Hippocampal formation (tissue), 2 donors: ENCODE measurements at places on chromosomes 1 and 21.
A peak's percentile ranks its signal among the peaks of the same experiment; 100 is the strongest.

DNA sequence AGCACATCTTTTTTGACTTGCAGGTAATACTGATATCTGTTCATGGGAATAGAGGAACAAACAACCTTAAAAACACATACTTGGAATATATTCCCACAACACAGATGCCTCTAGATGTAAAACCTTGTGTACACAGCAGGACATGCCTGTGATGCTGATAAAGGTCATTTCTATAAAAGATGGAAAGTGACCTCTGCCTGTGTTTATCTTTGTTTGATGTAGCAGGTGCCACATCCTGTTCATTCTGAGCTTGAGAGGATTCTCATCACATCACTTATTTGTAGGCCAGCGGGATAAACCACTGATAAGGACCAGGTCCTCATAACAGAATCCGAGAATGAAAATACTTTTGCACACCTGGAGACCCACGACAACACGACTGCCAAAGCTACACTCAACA, 133.7 kb downstream of the SMYD2 start:
- DNase-seq, result no peak

GRCh38 chr1:183570451-183570850, 19.8 kb downstream of the NCF2 start:
- DNase-seq, result no peak

DNA sequence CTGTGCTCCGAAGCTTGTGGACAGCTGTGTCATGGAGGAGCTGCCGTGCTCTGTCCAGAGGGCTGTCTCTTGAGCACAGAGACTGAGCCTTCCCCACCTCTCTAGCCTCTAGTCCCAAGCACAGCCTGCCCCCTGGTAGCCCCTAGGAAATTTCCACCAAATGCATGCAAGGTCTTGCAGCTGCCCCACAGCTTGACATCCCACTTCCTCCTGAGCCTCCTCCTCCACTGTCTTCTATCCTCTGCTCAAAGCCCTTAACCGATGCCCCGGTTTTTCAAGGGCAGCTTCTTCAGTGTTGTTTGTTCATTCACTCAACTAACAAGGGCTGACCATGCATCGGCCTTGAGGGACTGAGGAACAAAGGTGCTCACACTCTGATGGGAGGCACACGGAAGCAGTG, 20.6 kb upstream of the PROK1 start:
- DNase-seq, result no peak

GRCh38 chr1:31505911-31506497, 70.3 kb upstream of the TINAGL1 start:
- DNase-seq, result no peak

DNA sequence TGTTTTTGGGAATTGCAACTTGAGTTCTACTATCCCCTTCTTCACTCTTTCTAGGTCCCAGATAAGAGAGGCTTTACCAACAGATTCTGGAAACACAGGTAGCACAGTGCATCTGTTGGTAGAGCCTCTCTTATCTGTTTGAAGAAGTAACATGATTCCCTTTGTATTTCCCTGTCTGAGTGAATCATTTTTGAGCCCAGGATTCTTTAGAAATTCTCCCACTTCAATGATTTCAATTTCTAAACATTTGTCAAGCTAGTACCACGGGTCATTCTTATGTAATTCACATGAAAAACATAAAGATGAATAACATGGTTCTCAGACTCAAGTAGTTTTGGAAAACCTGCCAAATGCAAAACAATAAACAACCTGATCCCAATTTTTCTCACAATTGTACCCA, 72.0 kb upstream of the DUSP10 start:
- DNase-seq, result no peak

DNA sequence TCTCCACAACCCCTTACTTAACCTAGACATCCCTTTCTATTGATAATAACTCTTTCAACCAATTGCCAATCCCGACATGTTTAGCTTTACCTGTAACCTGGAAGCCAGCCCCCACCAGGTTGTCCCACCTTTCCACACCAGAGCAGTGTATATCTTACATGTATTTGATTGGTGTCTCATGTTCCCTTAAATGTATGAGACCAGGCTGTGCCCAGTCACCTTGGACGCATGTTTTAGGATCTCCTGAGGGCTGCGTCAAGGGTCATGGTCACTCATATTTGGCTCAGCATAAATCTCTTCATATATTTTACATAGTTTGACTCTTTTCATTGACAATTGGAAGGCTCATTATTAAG, 5.3 kb upstream of the SLC19A1 start:
- no peak for DNase-seq

DNA sequence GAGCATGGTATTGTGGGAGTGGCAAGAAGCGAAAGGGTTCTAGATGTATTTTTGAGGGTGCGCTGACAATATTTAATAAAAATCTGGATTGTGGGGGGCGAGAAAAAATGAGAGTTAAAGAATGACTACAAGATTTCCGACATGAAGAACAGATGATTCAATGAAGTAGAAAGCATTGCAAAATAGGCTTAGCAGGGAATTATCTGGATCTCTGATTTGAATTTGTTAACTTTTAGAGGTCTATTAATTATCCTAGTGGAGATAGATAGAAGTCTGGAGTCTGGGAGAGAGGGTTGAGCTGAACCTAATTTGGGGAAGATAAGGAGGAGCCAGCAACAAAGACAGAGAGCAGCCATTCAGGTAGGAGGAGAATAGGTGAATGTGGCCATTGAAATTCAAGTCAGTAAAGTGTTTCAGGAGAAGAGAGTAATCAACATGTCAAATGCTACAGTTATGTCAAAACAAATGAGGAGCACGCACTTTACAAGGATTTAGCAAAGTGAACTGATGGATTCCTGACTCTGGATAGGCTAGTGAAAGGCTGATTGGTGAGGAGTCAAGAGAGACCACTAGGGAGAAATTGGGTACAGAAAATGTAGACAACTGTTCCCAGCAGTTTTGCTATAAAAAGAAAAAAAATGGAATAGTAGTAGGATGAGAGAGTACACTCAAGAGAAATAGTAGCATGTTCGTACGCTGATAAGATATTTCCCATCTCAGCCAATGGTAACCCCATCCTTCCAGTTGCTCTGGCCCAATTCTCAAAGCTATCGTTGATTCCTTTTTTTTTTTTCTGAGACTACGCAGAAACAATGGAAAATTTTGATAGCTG, 393.2 kb upstream of the CXADR start:
- no peak for DNase-seq

GRCh38 chr1:29686012-29686930, 449.9 kb downstream of the PTPRU start:
- no peak for DNase-seq

- no peak for DNase-seq
Observed at GRCh38 chr1:168613691-168614231, 37.4 kb downstream of the XCL1 start.

DNA sequence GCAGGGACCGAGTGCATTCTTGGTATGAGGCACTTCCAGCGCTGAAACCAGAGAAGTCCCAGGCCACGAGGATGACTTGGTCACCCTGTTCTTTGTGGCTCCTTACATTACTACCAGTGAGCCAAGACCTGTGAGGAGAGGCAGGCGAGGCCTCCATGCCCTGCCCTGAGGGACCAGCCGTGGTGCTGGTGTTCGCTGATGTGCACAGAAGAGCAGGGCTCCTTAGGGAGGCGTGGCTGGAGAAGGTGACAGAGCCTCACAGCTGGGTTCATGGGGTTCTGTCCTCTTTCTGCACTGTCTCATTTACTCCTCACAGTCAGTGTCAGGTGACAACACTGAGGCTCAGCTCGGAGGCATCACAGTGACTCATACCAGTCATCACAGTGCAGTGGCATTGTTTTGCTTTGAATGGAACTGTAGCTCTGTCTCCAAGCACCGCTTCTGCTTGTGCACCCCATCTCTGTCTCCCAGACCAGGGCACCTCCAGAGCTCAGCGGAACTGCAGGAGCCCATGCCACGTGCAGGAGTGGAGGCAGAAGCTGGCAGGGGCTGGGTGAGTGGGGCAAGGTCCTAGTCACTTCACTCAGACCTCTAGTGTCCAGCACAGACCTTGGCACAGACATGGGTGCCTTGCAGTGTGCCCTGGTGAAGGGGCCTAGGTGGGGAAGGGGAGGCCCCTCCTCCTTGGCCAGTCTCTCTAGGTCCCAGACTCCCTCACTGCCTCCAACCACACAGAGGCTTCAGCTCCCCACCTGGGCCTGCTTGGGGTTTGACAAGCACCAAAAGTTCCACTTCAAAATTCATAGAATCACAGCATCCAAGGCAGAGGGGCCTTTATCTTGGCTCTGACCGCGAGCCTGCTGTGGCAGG, 310.9 kb downstream of the MATN1 start:
- no peak for DNase-seq

DNA sequence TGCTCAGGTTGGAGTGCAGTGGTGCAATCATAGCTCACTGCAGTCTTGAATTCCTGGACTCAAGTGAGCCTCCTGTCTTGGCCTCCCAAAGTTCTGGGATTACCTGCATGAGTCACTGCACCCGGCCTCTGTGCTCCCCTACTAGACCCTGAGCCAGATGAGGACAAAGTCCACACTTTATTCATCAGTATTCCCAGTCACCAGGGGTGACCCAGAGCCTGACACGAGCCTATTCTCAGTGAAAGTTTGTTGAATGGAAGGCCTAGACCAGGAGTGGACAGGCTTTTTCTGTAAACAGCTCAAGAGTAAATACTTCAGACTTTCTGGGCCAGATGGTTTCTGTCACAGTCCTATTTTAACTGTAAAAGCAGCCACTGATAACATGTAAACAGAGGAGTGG, 68.2 kb downstream of the MAB21L3 start:
- no peak for DNase-seq

GRCh38 chr1:64940025-64940424, 26.3 kb downstream of the JAK1 start:
- no peak for DNase-seq

DNA sequence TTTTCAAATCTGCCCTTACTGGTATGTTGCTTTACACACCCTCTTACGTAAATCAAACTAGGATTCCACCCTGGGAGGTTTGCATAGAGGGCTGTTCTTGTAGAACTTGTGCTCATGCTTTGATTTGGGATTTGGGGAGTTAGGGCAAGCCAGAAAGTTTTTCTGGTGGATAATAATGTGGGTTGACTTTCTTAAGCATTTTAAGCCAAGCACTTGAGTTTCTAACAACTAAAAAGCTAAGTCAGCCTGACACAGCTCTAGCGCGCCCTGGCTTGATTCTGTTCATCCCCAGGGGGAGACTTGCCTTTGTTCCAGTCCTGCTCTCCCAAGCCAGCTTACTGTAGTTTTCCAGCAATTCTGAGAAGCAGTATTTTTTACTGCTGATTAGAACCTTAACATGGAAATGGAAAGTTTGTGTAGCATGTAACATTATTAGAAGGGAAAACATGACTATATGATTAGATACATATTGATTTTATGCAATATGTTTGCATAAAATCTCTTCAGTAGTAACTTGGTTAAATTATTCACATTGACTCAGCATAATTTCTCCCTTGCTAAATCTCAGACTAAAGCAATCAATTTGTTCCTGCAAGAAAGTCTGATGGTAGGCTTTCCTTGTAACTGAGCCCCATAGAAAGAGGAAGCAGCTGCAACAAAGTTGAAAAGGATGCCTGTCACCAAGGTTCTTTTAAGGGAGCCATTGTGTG, 11.0 kb upstream of the PGD start:
- no peak for DNase-seq

GRCh38 chr1:22955146-22955545, 17.5 kb downstream of the LACTBL1 start:
- DNase-seq, result no peak

- no peak for DNase-seq
Observed at GRCh38 chr1:179314928-179315327, 21.3 kb downstream of the SOAT1 start.

DNA sequence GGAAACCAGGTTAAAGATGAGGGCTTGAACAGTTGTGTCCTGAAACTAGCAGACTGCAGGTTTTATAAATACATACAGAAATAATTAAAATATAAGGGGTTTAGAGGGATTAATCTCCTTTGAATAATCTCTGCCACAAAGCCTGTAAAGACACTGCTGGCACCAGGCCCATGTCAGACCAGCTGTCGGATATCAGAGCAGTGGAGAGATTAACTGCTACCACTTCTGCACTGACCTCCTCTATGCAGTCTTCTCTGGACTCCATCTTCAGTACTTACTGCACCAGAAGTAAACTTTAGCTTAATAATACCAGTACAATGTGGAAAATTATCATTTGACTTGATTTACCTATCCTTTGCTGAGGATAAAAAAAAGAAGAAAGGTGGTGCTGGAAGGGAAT, 128.6 kb downstream of the LHX4 start:
- no peak for DNase-seq

- peak; percentile 73 for DNase-seq
Observed at GRCh38 chr1:160117709-160118183, 2.2 kb downstream of the ATP1A2 start.

- DNase-seq, result no peak
Observed at GRCh38 chr1:85894651-85895050, 186.4 kb upstream of the ZNHIT6 start.

GRCh38 chr1:235918032-235918431, 51.3 kb upstream of the LYST start:
- DNase-seq, result no peak

GRCh38 chr1:207823880-207824566, 72.2 kb downstream of the CD46 start:
- DNase-seq, result peak; percentile 84

DNA sequence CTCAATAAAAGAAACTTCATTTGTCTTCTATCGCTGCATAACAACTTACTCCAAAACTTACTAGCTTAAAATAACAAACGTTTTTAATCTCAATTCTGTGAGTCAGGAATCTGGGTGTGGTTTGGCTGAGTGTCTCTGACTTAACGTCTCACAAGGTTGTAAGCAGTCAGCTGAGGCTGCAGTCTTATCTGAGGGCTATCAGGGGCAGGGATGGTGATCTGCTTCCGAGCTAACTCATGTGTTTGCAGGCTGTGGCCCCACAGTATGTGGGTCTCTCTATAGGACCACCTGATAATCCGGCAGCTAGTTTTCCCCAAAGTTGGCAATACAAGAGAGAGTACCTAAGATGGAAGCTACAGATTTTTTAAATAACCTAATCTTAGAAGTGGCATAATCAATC, 234.2 kb upstream of the FGGY start:
- DNase-seq, result no peak

DNA sequence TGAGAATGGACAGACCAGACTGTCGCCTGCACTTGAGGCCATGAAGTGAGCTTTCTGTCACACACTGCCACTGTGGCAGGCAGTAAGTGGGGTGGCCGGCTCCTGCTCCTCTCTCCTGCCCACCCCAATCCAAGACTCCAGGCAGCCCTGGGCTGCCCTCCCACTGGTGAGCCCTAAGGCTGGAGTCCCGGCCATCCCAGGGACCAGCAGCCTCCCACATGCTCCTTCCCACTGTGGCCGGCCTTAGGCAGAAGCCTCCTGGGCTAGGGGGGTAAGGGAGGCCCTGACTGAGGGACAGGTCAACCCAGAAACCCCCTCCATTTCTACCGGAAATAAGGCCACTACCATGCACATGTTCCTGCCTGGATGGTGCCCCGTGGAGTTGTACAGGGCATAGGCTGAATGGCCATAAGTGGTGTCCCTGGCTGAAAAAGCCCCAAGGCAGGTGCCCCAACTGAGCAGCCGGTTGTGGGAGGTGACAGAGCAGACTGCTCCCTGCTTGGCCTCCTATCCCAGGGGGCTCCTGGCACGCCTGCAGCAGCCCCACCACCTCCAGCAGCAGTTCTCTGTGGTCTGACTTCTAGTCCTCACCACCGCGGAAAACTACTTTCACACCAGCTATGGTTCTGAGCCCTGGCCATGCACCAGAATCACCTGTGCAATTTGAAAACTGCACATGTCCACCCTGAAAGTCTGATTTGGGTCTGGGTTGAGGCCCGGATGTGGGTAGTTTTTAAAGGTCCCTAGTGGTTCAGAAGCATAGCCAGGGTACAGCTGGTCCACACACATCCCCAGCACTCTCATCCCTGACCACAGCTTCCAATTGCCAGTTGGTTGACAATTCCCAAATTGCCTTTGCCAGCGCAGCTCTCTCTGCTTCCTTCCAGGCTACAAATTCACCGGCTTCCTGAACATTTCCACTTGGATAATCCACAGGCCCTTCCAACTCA, 1.6 kb upstream of the ARTN start:
- no peak for DNase-seq
